ENCODE measurements at places on chromosomes 3 and 15.

GRCh38 chr3:154431043-154431442 is 1.1 kb upstream of the GPR149 start:
- DNase-seq: no peak

GRCh38 chr3:64584179-64584578 is 103.6 kb downstream of the ADAMTS9 start:
- no peak for DNase-seq

DNA sequence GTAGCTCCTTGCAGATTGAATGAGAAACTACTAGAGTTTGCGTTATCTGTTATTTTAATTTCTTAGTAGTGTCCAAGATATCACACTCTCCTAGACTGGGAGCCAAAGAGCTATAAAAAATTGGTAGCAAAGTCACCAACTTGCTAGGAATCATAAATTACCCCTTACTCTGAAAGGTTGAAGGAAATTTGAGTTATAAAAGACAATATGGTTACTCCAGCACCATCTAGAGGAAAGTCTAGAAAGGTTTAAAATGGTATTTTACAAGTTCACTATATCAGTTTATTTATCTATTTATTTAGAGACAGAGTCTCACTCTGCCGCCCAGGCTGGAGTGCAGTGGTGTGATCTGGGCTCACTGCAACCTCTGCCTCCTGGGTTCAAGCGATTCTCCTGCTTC is 121.6 kb downstream of the RBPMS2 start:
- no peak for DNase-seq

DNA sequence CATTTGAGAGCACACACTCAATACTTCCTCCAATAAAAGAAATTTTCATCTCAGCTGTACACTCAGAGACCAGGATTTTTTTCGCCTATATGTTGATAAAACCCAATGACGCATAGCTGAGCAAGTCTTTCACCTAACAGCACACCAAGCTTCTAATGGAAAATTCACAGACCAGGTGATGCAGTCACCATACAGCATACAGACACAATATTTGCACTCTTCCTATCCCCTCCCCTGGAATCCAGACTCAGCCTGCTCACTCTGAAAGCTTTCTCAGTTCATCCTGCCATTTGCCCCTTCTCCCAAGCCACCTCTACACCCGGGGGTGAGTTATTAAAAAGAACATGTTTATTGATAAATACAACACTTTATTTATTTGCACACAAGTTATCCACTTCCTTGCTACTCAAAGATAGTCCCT is 1.7 kb downstream of the TBC1D5 start:
- DNase-seq: no peak

DNA sequence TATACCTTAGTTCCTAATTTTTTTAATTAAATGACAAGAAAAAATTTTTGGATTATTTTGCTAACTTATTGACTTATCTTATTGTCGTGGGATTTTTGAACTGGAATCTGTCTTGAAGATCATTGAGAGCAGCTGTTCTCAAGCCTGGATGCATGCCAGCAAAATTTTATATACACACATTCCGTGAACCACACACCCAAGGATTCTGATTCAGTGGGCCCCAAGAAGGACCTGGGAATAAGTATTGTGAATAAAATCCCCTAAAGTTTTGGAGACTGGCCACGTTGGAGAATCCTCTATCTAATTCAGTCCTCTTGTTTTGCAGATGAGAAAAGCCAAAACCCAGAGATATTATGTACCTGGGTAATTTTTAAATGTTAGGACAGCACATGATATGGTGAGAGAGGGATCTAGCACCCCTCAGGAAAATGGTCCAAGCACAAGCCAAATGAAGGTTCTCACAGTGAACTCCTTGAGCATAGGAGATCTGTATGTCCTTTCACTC is 55.2 kb downstream of the UNC13C start:
- DNase-seq: no peak

- no peak for DNase-seq
These were observed 123.1 kb downstream of the NEO1 start for GRCh38 chr15:73175382-73175781.

- DNase-seq: no peak
These were observed 82.8 kb downstream of the FOXP1 start for GRCh38 chr3:71500696-71501095.

- no peak for DNase-seq
These were observed 9.0 kb downstream of the ZIC4 start for GRCh38 chr3:147397155-147397874.

DNA sequence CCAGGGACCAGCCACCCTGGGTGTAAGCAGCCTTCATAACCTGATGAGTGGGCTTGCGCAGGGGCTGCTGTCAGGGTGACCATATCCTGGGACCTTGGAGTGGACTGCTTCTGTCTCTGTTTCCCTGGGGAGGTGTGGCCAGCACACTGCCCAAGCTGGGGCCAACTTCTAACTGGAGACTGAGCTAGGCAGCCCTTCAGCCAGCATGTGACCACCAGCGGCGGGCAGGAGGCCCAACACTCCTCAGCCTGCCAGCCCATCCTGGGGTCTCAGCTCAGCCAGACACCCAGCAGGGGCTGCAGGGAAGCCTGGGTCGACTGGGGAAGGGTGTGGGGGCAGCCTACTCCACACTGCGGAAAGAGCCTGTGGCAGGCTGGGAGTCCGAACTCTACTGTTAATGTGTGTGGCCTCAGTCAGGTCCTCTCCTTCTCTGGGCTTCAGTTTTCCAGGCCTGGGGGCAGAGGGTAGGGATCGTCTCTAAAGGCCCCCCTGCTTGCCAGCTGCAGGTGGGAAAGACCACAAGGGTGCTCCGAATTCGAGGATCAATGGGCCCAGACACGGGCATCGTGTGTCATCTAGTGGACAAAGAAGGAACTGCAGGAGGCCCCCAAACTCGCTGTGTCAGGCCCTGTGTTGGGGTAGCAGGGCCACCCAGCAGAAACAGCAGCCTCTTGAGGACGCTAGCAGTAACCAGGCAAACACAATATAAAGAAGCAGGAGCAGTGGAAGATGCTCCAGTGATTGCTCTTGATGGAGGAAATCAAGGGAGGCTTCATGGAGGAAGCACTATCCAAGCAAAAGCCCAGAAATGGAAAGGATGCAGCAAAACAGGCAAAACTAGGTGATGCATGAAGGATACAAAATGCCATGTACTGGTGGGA is 2.0 kb upstream of the SEMA3G start:
- DNase-seq: no peak

GRCh38 chr15:80121546-80121945 is 31.3 kb upstream of the FAH start:
- no peak for DNase-seq

GRCh38 chr15:89381331-89381730 is 46.7 kb upstream of the POLG start:
- DNase-seq: no peak

DNA sequence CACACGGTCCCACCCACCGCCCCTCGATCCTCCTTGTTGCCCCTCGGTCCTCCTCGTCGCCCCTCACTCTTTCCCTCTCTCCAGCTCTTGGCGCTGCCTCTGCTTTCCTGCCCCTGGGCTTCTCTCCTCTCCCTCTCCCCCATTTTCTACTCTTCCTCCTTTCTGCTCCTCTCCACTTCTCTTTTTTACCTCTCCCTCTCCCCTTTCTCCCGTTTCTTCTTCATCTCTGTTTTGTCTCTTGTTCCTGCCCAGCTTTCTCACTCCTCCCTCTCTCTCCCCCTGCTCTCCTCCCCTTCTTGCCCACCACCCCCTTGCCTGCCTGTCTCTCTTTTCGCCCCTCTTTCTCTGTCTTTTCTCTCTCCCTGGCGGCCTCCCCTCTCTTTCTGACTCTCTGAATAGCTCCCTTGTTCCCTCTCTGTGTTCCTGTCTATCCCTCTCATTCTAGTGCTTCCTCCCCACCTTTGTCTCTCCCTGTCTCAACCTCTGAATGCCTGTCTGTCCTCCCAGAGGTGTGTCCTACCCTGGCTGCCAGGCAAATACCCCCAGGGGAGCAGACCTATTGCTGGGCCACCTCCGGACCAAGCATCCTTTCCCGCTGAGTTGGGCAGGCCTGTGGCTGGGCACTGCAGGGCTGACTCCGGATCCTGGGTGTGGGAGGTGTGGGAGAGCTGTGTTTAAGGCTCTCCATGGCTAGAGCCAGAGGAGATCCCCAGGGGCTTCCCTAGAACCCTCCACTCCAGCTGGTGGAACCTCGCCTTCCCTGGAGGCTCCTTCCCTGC is 41.0 kb downstream of the EPHB3 start:
- no peak for DNase-seq

DNA sequence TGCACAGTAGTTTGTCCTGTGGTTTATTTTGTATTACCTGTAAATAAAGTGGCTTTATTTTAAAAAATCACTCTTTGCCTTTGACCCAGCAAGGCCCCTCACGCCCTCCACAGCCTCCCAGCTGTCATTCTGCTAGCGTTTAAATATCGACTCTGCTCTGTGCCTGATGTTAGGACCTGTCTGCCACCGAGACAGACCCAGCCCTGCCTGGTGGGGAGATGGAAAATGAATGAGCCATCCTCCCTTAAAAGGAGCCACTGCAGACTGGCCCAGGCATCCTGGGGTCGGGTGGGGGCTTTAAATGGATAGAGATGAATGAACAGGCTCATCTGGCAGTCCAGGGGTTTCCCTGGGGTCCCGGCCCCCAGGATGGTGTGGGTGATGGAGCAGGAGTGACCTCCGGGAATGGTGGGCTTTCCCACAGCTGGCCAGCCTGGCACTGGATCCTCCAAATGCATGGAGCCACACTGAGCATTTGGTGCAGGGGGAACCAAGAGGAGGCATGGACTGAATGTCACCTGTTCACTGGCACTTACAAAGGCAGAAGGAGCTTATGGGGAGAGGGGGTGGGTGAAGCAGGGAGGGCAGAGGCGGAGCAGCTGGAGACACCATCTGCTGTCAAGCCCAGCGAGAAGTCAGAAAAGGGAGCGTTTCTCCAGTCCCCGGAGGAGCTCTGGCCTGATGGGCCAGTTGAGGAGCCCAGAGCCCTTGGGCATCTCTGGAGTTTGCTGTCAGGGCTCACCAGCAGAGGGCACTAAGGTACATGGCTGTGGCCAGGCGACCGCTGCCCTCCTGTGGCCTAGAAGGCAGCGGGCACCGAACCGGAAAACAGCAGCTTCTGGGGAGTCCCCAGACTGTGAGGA is 11.9 kb downstream of the GRM2 start:
- DNase-seq: no peak

DNA sequence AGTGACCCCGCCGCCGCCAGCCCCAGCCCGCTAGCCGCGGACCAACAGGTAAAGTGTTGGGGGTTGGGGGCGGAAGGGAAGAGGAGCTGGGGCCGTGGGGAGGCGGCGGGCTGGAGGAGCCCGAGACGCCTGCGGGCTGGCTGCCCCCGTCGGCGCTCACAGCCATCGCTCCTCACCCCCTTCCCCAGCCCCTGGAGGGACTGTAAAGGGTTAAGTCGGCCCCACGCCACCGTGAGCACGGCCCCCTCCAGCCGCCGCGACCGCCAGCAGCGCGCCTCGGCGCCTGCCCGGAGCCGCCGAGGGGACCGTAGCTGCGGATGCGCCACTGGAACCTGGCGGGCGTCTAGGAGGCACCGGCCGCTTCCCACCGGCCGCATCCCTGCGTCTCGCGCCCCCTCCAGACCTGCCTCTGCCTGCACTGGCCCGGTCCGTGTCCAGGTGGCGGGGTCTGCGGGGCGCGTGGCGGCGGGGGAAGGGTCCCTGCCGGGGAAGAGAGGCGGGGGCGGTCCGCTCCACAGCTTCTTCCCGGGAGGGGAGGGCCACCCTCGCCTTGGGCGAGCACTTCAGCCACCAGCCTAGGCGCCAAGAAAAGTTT is 522 bp downstream of the MED12L start:
- no peak for DNase-seq

DNA sequence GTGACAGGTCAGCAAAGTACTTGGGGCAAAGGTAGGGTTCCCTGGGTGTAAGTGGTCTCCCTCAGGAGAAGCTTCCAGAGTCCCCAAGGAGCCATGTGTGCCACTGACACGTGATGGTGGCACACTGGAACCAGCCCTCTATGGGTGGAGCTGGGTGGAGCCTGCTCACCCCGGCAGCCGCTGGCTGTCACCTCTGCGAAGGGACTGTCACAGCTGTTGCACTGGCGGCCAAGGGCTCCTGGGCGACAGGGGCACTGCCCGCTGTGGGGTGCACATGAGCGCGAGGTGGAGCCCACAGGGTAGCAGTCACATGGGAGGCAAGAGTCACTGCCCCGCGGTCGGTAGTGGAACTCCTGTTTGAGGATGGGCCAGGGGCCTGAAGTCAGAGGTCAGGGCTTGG is 12.0 kb downstream of the CELSR3 start:
- DNase-seq: no peak

DNA sequence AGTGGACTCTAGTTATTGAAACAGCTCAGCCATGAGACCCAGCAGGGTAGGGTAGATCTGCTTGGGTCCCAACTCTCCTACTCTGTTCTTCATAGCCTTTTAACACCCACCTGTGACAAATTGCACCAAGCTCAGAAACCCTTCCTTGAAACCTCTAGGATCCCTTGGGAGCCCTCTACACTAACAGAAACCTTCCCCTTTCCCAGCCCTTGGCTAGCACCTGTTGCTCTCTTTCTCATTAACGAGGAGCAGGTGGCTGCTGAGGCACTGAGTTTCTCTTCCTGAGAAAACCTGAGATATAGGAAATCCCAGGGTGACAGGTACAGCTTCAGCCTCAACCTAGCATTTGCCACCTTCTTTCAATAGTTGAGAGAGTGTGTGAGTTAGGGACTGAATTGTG is 88.3 kb upstream of the CLSTN2 start:
- DNase-seq: peak; percentile 97

- no peak for DNase-seq
These were observed 474 bp downstream of the ATP2C1 start for GRCh38 chr3:130894130-130894985.

DNA sequence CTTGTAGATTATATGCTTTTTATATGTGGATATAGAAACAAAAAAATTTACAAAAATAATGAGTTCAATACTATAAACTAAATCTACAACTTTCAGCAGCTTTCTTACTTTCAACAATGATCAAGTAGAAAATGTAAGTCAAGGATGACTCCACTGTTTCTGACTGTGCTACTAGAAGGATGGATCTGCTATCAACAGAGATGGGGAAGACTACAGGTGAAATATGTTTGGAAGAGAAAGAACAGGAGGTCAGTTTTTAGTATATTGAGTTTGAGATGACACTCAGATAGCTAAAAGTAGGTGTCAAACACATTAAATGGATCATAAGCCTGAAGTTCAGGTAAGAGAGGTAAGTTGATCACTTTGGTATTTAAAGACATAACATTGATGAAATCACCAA is 107.5 kb downstream of the TBC1D5 start:
- DNase-seq: no peak

DNA sequence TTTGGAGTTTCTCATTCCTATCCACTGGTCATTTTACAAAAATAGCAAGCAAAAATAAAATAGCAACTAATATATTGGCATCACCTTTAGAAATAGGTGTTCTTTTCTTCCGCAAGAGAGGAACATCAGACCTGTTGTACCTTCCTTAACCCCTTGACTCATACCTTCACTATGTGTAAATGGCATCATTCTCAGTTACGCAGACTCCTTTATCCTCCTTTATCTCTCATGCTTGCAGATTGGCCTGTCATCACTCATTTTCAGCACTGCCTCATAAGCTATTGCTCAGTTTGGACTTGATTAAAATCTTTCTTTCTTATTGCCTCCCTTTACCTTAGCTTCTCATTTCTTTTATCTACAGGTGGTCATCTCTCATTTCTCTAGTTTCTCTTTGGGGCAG is 21.4 kb downstream of the ARHGEF26 start:
- no peak for DNase-seq

All from NCI-H1436 treated with DMSO at 0.1 percent for 48 hours (cell line).